KG1 (cell line): ENCODE measurements at places on chromosomes 1 and 21.

DNA sequence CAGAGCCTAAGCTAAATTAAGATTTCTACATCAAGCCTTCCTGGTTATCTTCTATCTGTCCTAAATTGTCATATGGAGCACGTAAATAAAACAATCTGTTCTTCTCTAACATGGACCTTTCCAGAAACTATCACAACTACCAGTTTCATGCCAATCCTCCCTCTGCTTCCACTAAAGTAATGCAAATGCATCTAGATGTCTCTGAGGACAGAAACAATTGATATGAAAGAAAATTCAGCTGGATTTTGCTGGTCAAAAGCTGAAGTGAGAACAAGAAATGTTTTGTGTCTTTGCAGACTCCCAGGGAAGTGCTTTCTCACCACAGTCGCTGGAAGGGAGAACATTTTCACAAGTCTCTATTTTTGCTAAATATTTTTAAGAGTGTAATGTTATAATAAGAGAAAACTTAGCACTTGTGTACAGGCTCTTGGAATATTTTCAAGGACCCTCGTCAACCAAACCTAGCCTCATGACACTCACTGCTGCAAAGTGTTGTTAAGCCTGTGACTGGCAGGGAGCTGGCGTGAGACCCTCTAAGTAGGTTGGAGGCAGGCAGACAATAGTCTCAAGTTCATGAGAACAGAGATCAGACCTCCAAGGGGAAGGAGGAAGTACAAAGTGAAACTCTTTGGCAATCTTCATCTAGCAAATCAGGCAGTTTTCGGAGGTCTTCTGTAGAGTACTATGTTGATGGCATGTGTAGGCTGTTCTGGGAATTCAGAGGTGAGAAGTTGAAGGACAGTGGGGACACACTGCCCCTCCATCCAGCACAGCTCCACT, 38.8 kb downstream of the DNASE2B start:
- DNase-seq = no peak

GRCh38 chr1:14415396-14415795, 183.1 kb upstream of the KAZN start:
- DNase-seq = no peak

GRCh38 chr1:38464071-38464661, 395.4 kb downstream of the RRAGC start:
- no peak for DNase-seq

- no peak for DNase-seq
Measured at GRCh38 chr1:90381598-90381997, 335.5 kb downstream of the BARHL2 start.

DNA sequence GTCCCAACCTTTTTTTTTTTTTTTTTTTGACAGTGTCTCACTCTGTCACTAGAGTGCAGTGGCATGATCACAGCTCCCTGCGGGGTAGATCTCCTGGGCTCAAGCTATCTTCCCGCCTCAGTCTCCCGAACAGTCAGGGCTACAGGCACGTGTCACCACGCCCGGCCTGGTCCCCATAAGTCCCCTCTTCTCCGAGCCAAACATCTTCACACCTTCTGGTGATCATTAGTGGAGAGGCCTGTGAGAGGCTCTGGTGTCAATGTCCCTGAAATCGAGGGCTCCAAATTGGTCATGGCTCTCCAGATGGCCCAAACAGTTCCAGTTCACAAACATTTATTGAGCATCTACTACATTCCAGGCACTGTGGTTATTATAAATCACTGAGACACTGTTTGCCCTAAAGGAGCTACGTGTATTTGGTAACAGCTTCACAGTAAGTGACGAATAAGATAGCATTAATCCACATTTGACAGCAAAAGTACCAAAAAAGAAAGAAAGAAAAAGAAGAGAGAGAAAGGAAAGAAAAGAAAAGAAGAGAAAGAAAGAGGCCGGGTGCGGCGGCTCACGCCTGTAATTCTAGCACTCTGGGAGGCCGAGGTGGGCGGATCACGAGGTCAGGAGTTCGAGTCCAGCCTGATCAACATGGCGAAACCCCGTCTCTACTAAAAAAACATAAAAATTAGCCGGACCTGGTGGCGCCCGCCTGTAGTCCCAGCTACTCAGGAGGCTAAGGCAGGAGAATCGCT, 867 bp upstream of the TIMM17A start:
- DNase-seq = no peak

- no peak for DNase-seq
Measured at GRCh38 chr1:54402896-54403295, 3.3 kb downstream of the SSBP3 start.

DNA sequence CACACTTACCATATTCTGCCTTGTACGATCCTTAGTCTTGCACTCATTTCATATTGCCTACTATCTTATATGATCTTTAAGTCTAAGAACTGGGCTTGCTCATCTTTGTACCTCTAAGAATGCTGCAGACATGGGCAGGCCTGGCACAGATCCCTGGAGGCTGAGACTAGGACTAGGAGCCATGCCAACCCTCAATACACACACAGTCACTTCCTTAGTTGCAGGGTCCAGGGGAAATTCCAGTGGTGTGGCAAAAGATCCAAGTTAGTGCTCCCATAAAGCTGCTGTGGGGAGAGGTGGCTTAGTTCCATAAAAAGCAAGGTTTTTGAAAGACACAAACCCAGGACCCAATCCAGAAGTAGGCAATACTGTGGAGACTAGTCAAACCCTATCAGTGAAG, 59.9 kb downstream of the CYYR1 start:
- DNase-seq = no peak

- DNase-seq = no peak
Measured at GRCh38 chr1:202804126-202804525, 4.1 kb downstream of the KDM5B start.

GRCh38 chr21:21159253-21159899, 161.2 kb downstream of the NCAM2 start:
- DNase-seq = no peak

DNA sequence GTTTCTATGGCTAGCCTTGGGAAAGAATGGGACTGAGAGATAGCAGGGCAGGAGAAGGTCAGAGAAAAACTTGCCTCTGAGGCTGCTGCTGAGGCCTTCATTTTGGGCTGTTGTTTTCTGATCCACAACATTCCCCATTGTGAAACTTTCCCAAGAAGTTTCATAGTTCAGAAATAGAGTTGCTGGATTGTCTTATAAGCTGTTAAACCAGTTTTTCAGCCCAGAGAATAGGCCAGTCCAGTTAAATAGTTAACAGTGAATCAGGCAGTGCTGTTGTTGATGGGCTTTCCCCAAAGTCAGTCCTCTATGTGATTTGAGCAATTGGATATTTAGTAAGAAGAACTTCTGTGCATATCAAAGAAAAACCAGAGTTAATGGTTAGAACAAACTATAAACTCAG, 77.0 kb downstream of the C21orf91 start:
- no peak for DNase-seq

GRCh38 chr1:216702170-216702569, 21.1 kb downstream of the ESRRG start:
- no peak for DNase-seq

DNA sequence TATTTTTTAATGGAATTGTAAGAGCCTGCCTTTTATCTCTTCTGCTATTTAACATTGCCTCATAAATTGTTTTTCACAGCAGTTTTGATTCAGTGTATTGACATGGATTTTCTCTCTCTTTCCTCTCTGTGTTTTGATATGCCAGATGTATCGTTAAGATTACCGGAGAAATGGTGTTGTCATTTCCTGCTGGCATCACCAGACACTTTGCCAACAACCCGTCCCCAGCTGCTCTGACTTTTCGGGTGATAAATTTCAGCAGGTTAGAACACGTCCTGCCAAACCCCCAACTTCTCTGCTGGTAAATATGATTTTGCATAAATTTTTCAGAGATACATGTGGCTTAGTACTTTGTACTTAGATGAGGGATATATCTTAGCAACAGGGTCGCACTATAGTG, 23.1 kb upstream of the DYNLT5 start:
- peak; percentile 65 for DNase-seq

GRCh38 chr1:106998431-106999002, 58.0 kb upstream of the PRMT6 start:
- no peak for DNase-seq

GRCh38 chr1:100955322-100955721, 59.4 kb downstream of the SLC30A7 start:
- DNase-seq = no peak

- no peak for DNase-seq
Measured at GRCh38 chr1:2187619-2188018, 7.0 kb downstream of the FAAP20 start.

- no peak for DNase-seq
Measured at GRCh38 chr1:1420654-1421141, 378 bp downstream of the ANKRD65 start.

DNA sequence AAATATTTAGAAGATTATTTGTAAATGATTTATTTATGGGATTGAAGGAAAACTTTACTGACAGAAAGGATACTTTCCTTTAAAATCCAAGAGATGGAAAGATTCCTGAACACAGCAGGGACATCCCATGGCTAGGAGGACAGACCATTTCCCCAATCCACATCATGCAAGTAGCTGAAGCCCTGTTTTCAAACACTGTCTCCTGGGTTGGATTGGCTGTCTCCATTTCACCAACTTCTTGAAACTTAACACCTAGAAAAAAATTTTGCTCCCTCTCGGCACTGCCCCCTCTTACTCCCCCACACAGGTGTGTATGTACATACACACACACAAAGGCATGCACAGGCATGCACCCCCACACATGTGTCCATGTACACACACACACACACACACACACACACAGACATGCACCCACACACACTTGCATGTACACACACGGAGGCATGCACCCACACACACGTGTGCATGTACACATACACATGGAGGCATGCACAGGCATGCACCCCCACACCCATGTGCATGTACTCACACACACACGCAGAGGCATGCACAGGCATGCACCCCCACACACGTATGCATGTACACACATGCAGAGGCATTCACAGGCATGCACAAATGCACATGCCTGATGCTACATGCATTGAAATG, 320.0 kb downstream of the CHRM3 start:
- DNase-seq = no peak

DNA sequence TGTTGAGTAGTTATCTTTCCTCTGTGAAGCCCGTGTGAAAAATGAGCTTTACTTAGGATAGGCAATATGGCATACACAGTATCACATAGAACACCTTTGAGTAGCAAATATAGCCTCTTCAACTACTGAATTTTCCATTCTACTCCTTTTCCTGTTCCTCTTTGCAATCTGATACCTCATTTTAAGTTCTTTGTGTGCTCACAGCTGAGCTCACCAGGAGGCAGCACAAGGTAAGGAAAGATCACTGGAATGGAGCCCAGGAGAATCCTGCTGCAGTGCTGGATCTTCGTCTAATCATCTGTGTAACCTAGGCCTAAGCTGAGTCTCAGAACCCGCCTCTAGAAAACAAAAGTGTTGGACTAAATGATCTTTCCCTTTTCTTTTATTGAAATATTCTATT, 171.0 kb downstream of the LRRC40 start:
- no peak for DNase-seq

GRCh38 chr1:221994939-221995338, 253.1 kb upstream of the DUSP10 start:
- DNase-seq = no peak

DNA sequence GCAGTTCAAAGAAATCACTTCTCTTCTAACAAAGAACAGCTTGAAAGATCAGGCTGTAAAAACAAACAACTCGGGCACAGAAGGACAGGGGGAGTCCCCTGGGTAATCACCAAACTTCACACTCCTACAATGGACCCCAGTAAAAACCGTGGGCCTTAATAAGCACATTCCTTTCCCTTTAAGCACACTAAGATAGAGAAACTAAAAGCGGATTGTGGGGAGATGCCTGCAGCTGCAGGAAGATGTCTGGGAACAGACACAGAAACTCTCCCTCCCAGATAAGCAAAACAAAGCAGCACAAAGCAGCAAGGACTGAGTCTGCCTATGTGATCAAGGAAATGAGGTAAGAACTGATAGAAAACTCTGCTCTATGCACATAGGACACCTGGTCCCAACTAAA, 37.6 kb upstream of the CTBS start:
- no peak for DNase-seq

DNA sequence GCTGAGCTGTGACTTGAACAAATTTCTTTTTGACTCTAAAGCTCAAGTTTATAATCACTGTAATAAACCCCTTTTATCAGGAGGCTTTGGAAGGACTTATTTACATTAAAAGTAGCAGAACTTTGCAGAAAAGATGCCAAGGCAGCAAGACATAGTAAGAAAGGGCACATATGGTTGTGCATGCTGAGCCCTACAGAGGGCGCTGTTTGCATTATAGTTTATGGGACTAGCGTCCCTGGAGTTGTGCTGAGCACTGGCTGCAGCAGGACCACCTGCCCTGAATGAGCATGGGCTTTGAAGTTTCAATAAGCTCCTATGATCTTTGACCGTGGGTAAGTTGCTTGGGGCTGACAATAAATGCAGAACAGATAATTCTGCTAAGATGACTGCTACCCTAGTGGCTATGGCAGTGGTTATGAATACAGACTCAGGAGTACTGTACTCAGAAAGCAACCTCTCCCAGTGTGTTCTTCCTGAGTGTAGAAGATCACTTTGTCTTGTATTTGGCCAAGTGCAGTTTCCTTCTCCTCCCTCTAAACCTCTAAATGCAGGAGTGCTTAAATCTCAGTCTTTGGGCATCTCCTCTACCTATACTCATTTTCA, 45.4 kb upstream of the USP1 start:
- DNase-seq = peak; percentile 4

DNA sequence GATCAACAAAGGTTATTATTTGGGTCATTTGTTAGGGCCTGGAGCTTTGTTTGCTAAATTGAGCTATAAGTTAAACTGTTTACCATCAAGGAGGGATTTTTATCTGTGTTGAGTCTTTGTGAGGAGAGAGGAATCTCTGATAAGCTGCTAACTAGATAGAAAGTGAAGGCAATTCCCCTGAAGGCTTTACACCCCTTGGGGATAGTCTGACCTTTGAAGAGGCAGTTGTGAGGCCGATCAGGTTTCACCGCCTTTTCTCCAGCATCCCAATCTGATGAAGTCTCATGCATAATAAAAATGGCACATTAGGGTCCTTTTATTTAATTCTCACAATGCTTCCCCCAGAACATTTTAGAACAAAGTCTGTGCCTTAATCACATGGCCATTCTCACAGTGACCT, 21.8 kb downstream of the C1orf21 start:
- DNase-seq = no peak

DNA sequence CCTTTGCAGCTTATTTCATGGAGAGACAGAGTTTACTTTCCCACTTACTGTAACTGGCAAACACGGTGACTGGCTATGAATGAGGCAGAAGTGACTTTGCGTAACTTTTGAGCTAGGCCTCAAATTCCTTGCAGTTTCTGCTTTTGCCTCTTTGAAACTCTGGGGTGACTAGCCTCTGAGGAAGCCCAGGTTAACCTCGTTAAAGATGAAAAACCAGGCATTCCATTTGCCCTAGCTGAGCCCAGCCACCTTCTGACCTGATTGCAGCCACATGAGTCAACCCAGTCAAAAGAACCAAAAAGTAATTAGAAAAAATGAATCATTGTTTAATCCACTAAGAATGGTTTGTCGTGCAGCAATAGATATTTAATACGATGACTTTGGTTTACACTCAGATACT, 20.4 kb downstream of the PRMT6 start:
- no peak for DNase-seq

- no peak for DNase-seq
Measured at GRCh38 chr1:87064309-87064708, 149.9 kb downstream of the HS2ST1 start.

- no peak for DNase-seq
Measured at GRCh38 chr1:84348759-84349158, 47.3 kb downstream of the SAMD13 start.

GRCh38 chr1:5739561-5740078, 252.6 kb downstream of the NPHP4 start:
- no peak for DNase-seq
